Activated T-helper 17 cell treated with anti-CD3 and anti-CD28 coated beads, Interleukin-2, amount 50 U/mL, for 72 hours (primary cell): ENCODE measurements at places on chromosomes 11 and 22. TPM values are rescaled to one million over a fixed set of nuclear protein-coding genes. Genes with fewer than 3 reads are reported as not detected.

- no peak for ATAC-seq
Measured at GRCh38 chr11:126165311-126165720, 46.1 kb downstream of the RPUSD4 start.

- ATAC-seq = no peak
Measured at GRCh38 chr11:87039371-87039770, 1.6 kb downstream of the TMEM135 start.

DNA sequence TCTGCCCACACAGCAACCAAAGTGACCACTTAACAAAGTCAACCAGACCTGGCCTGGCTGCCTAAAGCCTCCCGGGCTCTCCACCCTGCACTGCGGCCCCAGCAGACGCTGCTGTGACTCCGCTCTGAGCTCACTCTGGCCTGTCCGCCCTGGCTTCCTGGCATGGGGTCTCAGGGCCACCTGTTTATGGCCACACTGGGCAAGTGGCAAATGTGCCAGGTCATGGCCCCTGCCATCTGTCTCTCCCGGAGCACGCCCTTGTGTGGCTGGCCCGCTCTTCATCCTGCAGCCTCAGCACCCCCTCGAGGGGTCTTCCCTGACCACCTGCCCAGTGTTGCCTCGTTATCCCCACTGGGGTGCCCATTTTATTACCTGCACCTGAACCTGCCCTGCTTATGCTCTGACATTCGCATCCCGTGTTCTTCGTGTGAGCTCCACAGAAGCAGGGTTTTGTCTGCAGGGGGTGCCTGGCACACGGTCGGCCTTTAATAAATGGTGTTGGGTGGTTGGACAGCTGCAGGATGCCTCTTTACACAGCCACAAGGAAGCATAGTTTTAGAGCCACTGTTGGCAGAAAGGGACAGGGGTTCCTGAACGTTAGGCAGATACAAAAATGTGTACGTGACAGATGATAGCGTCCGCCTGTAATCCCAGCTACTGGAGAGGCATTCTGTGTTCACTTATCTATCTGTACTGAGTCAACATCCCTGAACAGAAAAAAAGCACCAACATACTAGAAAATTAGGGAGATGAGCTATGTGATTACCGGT is 785.6 kb downstream of the TBC1D22A start:
- no peak for ATAC-seq

GRCh38 chr11:119504371-119504770 is 81.4 kb upstream of the THY1 start:
- no peak for ATAC-seq

- no peak for ATAC-seq
Measured at GRCh38 chr11:12353534-12353933, 23.8 kb upstream of the PARVA start.

CBLIF gene
- total RNA-seq = not detected

DNA sequence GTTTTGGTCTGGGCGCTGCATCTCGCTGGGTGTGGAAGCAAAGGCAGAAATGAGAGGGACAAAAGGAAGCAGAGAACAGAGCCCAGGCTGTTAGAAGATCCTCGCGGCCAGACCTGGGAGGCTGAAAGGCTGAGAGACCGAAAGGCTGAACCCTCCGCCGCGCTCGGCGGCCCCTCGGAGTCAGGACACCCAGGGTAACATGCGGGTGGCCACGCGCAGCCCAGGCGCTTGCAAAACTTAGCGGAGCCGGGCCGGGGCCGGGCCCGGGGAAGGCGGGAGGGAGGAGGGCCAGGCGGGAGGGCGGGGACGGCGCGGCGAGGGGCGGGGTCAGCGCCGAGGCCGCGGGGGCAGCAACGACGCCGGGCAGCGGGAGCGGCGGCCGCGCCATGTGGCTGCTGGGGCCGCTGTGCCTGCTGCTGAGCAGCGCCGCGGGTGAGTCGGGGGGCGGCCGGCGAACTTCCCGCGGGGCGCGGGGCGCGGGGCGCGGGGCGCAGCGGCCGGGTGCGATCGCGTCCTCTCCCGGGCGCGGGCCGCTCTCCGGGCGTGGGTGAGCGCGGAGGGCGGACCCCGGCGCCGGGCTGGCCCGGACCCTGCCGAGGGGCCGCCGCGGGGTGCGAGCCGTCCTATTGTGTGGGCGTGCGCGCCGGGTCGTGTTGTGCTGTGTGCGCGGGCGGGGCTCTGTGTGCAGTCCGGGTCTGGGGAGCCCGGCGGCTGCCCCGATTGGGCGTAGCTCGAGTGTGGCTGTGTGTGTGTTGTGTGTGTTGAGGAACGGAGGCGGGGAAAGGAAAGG is at the start of gene LDLRAD3:
LDLRAD3 (plus strand) TSS at position 350 of the 790 bp plus-strand sequence; CDS start at position 387, 37 bp downstream.
- ATAC-seq = peak; percentile 82

DNA sequence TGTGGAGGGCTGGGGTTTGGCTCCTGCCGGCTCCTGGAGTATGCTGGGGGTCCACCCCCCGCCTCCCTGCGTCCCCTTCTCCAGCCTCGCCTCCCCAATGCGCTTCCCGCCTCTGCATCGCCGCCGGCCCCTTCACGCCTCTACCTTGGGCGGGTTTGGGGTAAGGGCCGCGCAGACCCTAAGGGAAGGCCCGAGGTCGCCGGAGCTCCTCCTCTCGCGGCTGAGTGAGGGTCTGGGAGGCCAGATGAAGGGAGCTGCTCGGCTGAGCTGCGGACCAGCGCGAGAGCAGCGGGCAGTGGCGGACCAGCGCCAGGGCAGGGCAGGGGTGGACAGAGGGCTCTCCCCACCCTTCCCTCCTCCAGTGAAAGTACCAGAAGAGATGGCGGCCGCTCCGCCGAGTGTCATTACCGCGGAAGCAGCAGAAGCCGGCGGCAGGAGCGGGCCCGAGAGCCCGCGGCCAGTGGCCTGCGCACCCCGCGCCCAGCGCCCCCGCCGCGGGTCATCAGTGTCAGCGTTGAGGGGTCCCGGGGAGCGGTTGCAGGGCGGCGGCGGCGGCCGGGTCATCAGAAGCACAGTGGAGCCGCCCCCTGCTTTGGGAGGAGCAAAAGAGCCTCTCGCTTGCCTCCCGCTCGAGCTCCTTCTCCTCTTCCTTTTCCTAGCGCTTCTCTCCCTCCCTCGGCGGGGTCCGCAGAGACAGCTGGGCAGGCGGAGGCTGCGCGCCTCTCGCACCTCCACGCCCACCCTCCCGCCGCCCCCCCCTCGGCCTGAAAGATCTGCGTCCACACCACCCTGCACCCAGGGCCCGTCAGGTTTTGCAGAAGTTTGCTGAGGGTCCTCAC is 255.6 kb upstream of the CADM1 start:
- no peak for ATAC-seq

DNA sequence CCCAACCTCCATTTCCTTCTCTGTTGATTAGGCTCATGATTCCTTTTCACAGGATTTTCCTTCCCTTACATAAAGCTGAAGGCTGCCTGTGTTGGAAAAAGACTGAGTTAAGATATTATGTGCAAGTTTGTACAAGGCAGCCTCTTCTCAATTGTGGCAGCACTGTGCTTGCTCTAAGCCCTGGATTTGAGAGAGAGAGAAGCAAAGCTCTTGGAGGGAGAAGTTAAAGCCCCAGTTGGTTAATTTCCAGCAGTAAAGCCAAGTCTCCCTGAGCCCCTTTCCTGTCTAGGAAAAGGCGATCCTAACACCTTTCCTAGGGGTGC is 128.3 kb upstream of the SESN3 start:
- ATAC-seq = no peak

GRCh38 chr11:74168838-74169237 is 2.0 kb downstream of the C2CD3 start:
- no peak for ATAC-seq

OLFML1 gene
- total RNA-seq = not detected

DNA sequence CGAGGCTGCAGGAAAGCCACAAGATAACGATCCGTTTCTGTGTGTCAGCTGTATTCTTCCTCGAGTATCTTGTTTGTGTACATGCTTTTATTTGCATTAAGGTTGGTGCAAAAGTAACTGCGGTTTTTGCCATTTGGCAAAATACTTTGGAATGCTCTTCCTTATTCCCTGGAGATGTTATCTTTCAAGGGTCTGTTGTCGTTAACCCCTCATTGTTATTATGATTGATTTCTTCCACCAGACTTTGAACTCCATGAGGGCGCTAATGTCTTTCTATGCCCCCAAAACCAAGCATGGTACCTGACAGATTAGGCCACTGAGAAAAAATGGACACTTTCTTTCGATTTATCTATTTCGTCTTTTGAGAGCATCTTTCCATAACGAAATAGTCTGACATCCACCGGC is 563 bp upstream of the PSMA1 start:
- ATAC-seq = no peak

- no peak for ATAC-seq
Measured at GRCh38 chr22:22689621-22690345, 45.4 kb downstream of the GGTLC2 start.

- no peak for ATAC-seq
Measured at GRCh38 chr11:101797335-101797734, 117.5 kb upstream of the CEP126 start.
